Transverse colon (tissue), 4 donors: ENCODE measurements at places on chromosomes 3 and 15. TPM values are rescaled to one million over a fixed set of nuclear protein-coding genes. Genes with fewer than 3 reads are reported as not detected.
A peak's percentile ranks its signal among the peaks of the same experiment; 100 is the strongest.

The LRCH3 gene
- 36.0 TPM for total RNA-seq

The NR1I2 gene
- 78.0 TPM for total RNA-seq

The SACM1L gene
- total RNA-seq = 71.9 TPM

The STAC gene
- not detected for total RNA-seq

The PLOD2 gene
- 102 TPM for total RNA-seq

The MORC1 gene
- not detected for total RNA-seq

The ARHGAP31 gene
- 6.7 TPM for total RNA-seq

DNA sequence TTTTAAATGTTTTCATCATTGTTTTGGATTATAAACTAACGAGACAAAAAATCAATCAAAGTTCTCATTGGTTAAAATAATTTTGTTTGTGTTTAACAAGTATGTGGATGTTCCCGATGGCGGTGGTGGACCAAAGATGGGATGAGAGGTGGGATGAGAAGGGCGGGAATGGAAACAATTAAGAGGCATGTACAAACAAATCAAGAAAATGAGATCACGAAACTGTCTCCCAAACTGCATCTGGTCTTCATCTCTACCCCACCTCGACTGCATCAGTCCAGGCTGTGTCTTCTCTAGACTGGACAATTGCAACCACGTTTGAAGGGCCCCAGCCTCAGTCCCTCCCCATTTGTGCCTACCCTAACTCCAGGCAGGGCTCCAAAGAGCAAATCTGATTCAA lies 56.1 kb downstream of the SLC12A8 start:
- H3K4me3 ChIP-seq = no peak overlapping the region
- H3K27me3 ChIP-seq = no peaks in the 10 kb centered on the region
- no peaks in the 10 kb centered on the region for H3K36me3 ChIP-seq
- H3K4me1 ChIP-seq = peaks cover 5% of the 10 kb centered on the region

DNA sequence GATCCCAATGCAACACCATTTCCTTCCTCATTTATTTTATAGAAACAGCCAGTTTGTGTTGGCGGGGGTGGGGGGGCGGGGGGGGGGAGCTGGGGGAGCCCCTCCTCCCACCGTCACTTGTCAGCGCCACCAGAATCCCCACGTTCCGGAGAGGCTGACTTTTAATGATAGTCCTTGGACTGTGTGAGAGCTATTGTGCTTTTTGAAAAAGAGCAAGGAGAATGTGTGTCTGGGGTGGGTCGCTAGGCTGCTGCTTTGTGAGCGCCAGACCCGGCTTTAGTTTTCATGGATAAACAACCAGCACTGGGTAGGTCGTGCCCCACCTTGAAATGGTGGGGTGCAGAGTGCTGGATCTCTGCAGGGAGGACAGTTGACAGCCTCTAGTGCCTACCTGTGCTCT lies 135.0 kb upstream of the ONECUT1 start:
- no peaks in the 10 kb centered on the region for H3K4me1 ChIP-seq
- no peak for DNase-seq
- no peaks in the 10 kb centered on the region for H3K36me3 ChIP-seq
- H3K27me3 ChIP-seq = no peaks in the 10 kb centered on the region
- H3K4me3 ChIP-seq = no peak overlapping the region

GRCh38 chr3:9192248-9193025 lies 57.0 kb downstream of the SRGAP3 start:
- H3K27ac ChIP-seq = no peak overlapping the region
- H3K27me3 ChIP-seq = no peaks in the 10 kb centered on the region
- no peaks in the 10 kb centered on the region for H3K4me1 ChIP-seq
- no peaks in the 10 kb centered on the region for H3K36me3 ChIP-seq
- no peak overlapping the region for H3K4me3 ChIP-seq
- no peak for DNase-seq

- H3K36me3 ChIP-seq = no peaks in the 10 kb centered on the region
- H3K27ac ChIP-seq = no peak overlapping the region
- no peak for DNase-seq
- H3K4me1 ChIP-seq = no peaks in the 10 kb centered on the region
Measured at GRCh38 chr3:32626631-32627030, 56.0 kb upstream of the DYNC1LI1 start.

DNA sequence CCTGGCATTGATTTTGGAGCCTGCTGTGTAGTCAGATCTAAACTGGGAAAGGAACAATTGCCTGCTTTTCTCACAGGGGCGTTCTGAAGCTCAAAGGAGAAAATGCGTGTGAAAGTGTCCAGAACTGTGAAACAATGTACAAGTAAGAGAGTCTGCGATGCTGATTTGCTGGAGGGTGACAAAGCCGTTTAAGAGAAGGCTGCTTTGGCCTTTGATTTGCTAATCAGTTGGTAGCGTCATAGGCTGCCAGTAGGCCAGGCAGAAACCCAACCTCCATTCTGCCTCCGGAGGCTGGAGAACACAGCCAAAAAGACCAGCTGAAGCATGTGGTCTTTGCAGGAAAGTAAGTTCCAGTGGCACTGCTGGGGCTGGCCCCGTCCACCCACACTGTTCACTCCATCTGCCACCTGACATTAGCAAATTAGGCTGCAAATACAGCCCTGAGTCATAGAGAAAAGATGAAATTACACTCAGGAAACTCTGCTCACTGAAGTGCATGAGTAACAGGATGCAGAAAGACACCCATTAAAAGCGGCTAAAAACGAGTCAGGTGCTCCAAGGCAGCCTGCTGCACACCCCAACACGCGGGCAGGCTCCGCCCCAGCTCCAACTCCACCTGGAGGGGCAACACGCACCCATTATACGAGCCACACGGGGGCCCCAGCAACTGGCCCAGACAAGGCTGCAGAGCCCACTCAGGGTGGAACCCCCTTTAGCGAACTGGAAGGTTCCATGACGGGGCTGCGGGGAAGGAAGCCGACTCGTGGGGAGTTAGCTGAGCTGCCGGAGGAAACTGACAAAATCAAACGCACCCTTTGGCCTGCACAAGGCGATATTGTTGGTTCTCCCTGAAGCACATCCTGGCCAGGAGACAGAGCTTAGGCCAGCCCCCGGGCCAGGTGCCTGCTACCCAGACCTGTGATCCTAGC lies 31.6 kb downstream of the ZDHHC19 start:
- peak; percentile 52 for DNase-seq
- no peaks in the 10 kb centered on the region for H3K36me3 ChIP-seq
- no peak overlapping the region for H3K4me3 ChIP-seq
- H3K4me1 ChIP-seq = peaks cover 65% of the 10 kb centered on the region
- no peaks in the 10 kb centered on the region for H3K27me3 ChIP-seq

GRCh38 chr3:193732827-193733226 lies 139.8 kb downstream of the OPA1 start:
- no peak overlapping the region for H3K27ac ChIP-seq
- no peaks in the 10 kb centered on the region for H3K4me1 ChIP-seq
- no peak for DNase-seq
- H3K36me3 ChIP-seq = no peaks in the 10 kb centered on the region
- H3K27me3 ChIP-seq = no peaks in the 10 kb centered on the region
- H3K4me3 ChIP-seq = no peak overlapping the region

GRCh38 chr3:122533480-122533879 lies 18.7 kb upstream of the KPNA1 start:
- H3K27me3 ChIP-seq = no peaks in the 10 kb centered on the region
- no peak overlapping the region for H3K4me3 ChIP-seq
- H3K4me1 ChIP-seq = no peaks in the 10 kb centered on the region
- H3K27ac ChIP-seq = no peak overlapping the region

DNA sequence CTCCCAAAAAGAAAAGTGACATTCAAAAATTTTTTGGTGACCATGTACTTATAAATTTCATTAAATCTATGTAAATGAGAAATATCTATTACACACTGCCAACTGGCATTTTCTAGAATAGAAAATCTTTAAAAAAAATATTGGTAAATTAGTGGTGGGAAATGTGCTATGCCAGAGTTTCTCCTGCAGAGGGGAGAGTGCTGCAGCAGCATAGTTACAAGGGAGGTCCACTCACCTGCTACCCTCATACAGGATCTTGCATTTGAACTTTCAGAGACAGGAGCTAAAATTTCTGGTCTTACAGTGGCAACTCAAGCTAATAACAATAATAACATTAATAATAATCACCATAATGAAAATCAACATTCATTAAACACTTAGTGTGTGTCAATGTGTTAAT lies 459.6 kb downstream of the NSUN3 start:
- DNase-seq = no peak
- no peak overlapping the region for H3K27ac ChIP-seq
- no peaks in the 10 kb centered on the region for H3K27me3 ChIP-seq
- no peak overlapping the region for H3K4me3 ChIP-seq
- no peaks in the 10 kb centered on the region for H3K4me1 ChIP-seq

DNA sequence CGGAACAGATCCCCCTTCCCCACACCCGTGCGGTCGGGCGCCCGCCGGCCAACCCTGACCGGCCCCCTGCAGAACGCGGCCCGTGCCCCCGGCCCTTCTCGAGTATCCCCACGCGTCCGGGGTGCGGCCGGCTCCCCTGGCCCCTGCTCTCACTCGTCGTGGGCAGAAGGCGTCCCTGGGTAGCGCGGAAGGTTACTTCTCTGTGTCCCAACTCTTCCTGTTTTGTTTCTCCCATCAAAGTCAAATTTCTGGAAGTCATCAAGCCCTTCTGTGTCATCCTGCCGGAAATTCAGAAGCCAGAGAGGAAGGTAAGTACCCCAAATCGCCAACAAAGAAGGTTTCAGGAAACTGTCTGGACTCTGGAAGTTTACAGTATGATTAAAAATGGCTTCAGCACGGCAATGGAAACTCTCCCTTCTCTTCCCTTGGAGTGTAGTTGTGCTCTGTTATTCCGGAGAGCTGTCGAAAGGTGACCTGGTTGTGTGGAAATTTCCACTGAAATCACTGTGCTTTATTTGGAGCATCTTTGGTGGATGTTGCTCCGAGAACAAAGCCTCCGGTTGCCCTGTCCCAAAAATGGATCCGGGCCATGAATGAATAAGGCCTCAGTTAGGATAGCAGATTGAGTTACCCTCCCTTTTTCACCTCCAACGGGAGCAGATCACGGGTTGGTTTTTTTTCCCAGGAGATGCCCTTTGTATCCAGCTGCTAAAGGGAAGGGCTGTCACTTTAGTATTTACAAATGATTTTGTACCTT lies 536 bp downstream of the SEC61A1 start:
- no peaks in the 10 kb centered on the region for H3K27me3 ChIP-seq
- no peak for DNase-seq
- H3K36me3 ChIP-seq = no peaks in the 10 kb centered on the region
- H3K27ac ChIP-seq = peak overlapping the region; percentile 94
- peaks cover 29% of the 10 kb centered on the region for H3K4me1 ChIP-seq

DNA sequence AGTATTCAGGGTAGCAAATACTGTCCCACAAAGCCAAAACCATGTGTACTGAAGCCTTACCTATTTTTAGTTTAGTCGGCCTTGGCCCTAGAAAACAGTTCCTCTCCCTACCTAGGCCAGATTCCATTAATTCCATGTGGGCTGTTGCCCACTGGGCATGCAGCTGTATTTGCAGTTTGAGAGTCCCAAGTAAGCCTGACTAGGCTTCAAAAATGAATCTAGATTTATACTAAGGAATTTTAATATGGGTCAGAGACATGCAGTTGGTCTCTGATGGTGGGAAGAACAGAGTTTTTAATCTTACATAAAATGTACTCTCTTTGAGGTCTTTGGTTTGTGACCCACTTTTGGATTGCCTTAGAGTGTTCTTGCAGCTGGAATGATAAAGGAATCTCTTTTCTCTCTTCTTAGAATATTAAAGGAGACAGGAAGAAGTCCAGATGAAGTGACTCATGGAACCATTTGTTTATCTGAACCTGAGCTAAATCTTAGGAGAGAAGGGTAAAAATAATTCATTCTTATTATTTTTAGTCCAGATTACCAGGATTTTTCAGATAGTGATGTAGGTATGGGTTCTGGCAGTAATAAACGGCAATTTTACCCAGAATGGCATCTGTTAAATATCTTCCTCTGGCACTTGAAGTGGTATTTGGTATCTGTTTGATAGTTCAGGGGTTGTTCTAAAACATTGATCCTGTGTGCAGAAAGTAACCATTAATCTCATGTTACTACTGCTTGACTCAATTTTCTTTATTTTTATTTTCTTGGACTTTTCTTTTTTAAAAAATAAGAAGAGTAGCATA lies 33.8 kb downstream of the GLCE start:
- H3K27me3 ChIP-seq = no peaks in the 10 kb centered on the region
- no peak for DNase-seq
- H3K27ac ChIP-seq = peak overlapping the region; percentile 5
- H3K36me3 ChIP-seq = no peaks in the 10 kb centered on the region
- no peak overlapping the region for H3K4me3 ChIP-seq

- no peak overlapping the region for H3K4me3 ChIP-seq
- no peaks in the 10 kb centered on the region for H3K27me3 ChIP-seq
- DNase-seq = no peak
Measured at GRCh38 chr3:150344079-150344759, 63.9 kb upstream of the TSC22D2 start.

DNA sequence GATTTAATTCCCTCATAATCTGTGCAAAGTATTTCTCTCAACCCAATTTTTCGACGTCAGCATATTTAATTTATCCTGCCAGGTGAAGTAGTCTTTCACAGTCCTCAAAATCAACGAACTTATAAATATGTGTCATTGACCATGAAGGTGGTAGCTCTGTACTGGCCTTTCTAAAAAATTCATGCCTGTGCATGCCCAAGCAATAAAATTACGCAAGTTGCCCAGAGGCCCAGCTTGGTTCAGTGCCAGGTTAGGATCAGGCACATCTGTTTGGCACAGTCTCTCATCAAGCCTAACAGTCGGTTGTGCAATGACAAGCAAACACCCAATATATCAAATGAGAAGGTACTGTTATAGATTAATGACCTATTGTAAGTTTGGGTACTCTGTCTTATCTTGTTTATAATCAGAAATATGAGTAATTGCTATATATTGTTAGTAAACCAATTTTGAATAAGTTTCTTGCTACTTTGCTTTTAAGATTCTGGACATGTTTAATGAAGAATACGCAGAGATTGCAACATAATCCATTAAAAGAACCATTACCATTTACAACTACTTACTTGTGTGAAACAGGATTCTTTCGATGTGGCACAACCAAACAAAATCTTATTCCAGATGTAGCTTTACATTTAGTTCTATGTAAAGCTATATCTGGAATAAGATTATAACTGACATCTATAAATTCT lies 159.0 kb upstream of the IL12A start:
- H3K27ac ChIP-seq = peak overlapping the region; percentile 65
- H3K4me3 ChIP-seq = no peak overlapping the region
- H3K36me3 ChIP-seq = no peaks in the 10 kb centered on the region
- H3K4me1 ChIP-seq = no peaks in the 10 kb centered on the region
- peak; percentile 86 for DNase-seq
- H3K27me3 ChIP-seq = no peaks in the 10 kb centered on the region

DNA sequence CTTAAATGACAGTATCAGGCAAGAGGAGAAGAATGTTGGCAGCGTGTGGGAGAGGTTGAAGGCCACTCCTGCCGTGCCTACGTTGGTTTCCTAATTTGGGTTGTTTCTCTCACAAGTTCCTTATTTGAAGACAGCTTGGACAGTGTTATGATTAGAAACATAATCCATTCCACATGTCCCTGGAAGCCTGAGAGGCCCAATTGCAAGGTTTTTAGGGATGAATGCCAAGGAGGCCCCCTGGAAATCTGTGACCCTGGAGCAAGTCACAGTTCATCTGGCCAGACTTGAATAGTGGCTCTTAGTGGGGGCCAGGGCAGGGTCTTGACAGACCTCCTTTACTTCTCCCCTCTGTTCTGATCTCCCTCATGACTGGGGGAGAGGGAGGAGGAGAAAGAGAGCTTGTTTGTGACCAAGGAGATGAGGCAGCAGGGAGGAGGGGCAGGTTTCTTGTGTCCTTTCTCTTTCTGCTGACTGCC lies 584.4 kb upstream of the TBL1XR1 start:
- peak overlapping the region; percentile 23 for H3K27ac ChIP-seq
- H3K4me1 ChIP-seq = peaks cover 18% of the 10 kb centered on the region
- H3K27me3 ChIP-seq = no peaks in the 10 kb centered on the region
- H3K4me3 ChIP-seq = no peak overlapping the region
- peak; percentile 19 for DNase-seq
